Neural crest cell (in vitro differentiated cells): ENCODE measurements at places on chromosomes 3 and 15.

DNA sequence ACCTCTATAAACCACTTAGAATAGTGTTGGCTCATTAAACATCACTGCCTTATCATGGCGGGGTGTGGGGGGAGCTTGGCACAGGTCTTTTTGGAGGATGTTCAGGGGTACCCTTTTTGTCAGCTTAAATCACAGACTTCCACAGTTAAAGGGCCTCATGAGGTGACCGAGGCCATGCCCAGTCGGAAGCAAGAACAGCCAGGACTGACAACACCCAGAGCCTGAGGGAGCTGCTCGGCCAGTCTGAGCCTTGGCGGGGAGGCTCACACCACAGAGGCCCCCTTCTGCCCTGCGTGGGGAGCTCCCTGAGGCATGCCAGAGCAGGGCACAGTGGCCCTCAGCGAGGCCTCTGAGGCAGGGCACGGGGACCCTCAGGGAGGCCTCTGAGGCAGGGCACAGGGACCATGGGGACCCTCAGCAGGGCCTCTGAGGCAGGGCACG is 49.5 kb downstream of the UMPS start:
- DNase-seq, result no peak

GRCh38 chr15:26287381-26287780 is 424.3 kb upstream of the ATP10A start:
- DNase-seq, result no peak

- no peak for DNase-seq
These were observed 34.0 kb downstream of the ATP13A4 start for GRCh38 chr3:193520738-193521137.

DNA sequence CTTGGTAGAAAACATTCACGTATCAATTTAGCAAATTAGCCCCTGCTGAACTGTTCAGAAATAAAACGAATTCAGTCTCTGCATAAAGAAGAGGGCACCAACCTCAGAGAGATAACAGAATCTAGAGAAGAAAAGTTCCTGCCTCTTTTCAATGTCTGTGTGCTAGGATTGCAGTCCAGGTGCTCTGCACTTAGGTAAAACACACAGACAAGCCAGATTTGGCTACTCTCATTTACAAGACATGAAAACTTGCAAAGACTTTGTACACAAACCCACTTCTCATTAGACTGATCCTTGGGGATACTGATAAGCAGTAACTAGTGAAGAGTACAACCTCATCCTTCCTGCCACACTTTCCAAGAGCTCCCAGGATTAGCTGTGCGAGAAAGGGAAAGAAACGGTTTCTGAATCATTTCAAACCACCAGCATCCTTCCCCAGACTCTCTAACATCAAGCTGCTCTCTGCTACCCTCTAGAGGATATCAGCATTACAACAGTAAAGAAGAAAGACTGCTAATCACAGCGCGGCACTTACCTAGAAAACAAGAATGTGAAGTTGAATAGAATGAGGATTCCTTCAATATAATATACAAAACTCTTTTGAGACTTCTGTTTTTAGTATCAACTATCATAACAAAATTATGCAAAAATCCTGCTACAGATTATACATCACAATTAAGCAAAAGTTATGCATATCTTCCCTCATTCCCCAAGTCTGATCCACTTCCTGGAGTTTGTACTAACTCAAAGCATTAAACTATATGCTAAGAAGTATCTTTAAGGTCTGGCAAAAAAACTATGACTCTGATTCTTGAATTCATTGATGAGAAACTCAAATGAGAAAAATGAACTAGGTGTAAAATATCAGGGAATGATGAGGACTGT is 306.4 kb downstream of the MAGI1 start:
- peak; percentile 18 for DNase-seq

DNA sequence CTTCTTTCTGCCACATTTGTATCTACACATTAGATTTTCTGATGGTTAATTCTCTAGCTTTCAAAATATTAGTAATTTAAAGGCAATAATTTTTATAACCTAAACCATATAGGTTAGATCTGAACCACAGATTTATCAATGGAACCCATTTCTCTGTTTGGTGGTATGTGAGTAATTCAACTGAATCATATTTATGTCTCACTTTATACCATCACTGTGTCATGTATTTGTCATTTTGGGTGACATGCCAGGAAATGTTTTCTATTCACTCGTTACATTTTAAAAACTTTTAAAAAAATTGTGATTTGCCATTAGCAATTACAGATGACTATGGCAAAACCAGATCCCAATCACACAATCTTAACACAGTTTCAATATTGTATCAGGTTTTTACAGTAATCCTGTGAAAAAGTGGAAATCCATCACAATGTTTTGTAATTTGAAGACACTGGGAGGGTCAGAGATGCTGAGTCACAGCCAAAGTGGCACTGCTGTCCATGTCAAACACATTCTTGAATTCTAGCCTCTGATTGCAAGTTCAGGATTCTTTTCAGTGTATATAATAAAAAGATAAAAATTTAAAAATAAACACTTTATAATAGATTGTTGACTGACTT is 356.0 kb upstream of the RBMS3 start:
- no peak for DNase-seq

GRCh38 chr15:76299786-76300185 is 11.5 kb downstream of the ETFA start:
- DNase-seq, result no peak

GRCh38 chr3:185702262-185703225 is 116.4 kb downstream of the SENP2 start:
- DNase-seq, result no peak

GRCh38 chr3:9809239-9809614 is 835 bp upstream of the TTLL3 start:
- DNase-seq, result no peak

GRCh38 chr3:175716446-175716845 is 857.3 kb downstream of the NAALADL2 start:
- no peak for DNase-seq

DNA sequence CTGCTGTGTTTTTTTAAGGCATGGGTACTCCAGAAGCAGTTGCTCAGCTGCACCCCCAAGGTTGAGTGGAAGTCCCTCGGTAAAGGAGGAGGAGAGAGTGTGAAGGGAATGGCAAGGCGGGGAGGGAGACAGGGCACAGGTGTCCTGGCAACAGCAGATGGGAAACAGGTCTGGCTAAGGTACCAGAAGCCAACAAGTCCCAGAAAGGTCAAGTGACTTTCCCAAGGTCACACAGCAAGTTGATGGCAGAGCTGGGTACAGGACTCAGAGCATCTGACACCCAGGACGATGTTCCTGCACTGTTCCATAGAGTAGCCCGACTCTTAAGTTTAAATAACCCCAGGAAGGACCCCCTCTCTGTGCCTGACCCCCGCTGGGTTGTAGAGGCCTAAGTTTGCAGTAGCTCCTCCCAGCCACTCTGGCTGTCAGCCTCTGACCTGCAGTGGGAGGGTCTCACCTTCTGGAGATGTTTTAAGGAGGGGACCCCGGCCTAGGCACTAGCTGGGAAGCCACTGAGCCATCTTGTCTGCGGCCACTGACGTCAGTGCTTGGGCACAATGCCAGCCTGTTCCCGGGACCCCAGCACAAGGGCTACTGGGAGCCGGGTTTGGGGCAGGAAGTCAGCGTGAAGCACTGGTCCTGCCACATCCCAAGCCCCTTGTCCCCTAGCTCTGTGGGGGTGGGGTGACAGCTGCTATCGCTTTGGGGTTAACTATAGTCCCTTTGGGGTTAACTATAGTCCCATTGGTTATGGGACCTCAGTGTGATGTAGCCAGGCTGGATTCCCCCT is 10.5 kb downstream of the CSK start:
- no peak for DNase-seq

- no peak for DNase-seq
These were observed 10.3 kb upstream of the RYK start for GRCh38 chr3:134260987-134261386.
